Hematopoietic multipotent progenitor cell treated with erythropoietin and hydrocortisone succinate and interleukin-3 and kit ligand, for 4 days (in vitro differentiated cells): ENCODE measurements at places on chromosomes 1 and 21.

DNA sequence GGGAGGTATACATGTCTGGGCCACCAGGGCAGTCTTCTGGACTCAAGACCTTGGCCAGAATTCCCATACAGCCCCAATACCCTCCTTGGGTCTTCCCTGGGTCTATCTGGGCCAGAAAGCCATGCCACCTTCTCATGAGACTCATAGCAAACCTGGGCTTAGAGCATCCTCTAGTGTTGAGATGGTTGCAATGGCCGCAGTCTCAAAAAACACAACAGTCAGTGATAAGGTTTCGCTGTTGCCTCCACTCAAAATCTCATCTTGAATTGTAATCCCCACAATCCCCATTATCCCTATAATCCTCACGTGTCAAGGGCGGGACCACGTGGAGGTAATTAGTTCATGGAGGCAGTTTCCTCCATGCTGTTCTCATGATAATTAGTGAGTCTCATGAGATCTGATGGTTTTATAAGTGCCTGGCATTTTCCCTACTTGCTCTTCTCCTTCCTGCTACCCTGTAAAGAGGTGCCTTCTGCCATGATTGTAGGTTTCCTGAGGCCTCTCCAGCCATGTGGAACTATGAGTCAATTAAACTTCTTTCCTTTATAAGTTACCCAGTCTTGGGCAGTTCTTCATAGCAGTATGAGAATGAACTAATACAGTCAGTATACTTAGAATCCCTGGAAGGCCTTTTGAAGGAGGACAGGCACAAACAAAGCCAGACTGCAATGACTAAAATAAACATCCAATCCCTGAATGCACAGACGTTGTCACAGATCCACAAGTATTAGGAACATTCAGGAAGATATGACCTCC lies 77.0 kb downstream of the CTH start:
- DNase-seq, result peak; percentile 76

DNA sequence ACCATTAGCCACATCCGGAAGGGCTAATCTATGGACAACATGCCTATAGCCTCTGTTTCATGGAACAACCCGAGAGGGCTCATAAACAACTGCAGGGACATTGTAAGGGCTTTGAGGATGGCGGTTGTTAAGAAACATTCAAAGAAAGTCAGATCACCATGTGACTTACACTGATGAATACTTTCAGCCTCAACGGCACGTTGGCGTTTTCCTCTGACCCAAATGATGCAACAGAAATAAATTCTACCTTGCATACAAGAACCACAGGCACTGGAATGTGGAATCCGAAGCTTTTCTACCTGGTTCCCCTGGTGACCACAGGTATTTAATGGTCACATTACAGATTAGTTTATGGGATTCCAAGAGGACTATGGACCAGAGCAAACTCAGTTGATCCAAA lies 107.0 kb downstream of the CLIC6 start:
- no peak for DNase-seq

DNA sequence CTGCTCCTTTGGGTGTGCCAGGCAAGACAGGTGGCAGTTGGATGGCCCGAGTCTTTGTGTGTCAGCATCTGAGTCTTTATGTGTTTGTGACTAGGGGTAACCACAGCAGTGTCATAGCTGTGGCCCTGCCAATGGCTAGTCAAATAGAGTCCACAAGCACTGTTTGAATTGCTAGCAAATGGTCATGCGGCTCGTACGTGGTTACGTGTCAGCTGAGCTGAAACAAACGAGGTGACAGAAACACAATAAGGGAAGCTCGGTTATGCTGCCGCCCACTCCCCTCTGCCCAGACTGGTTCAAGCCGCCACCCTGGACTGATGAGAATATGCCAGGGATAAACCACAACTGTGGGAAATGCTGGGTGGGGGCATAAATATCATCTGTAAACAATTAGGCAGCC lies 174.3 kb upstream of the LMO4 start:
- DNase-seq, result peak; percentile 37

GRCh38 chr1:54403808-54404261 lies 2.4 kb downstream of the SSBP3 start:
- peak; percentile 72 for DNase-seq

DNA sequence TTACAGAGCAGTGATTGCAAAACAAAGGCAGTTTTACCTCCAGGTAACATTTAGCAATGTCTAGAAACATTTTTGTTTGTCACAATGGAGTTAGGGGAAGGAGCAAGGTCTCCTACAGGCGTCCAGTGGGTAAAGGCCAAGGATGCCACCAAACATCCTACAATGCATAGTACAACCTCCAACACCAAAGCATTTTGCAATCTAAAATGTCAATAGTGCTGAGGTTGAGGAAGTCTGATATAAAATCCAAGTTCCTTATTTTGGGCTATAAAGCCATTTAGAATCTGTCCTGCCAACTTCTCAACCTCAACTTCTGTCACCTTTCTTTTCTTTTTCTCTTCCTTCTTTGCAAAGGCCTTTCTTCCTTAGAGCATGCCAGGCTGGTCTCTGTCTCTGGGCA lies 111.2 kb downstream of the FASLG start:
- peak; percentile 57 for DNase-seq

DNA sequence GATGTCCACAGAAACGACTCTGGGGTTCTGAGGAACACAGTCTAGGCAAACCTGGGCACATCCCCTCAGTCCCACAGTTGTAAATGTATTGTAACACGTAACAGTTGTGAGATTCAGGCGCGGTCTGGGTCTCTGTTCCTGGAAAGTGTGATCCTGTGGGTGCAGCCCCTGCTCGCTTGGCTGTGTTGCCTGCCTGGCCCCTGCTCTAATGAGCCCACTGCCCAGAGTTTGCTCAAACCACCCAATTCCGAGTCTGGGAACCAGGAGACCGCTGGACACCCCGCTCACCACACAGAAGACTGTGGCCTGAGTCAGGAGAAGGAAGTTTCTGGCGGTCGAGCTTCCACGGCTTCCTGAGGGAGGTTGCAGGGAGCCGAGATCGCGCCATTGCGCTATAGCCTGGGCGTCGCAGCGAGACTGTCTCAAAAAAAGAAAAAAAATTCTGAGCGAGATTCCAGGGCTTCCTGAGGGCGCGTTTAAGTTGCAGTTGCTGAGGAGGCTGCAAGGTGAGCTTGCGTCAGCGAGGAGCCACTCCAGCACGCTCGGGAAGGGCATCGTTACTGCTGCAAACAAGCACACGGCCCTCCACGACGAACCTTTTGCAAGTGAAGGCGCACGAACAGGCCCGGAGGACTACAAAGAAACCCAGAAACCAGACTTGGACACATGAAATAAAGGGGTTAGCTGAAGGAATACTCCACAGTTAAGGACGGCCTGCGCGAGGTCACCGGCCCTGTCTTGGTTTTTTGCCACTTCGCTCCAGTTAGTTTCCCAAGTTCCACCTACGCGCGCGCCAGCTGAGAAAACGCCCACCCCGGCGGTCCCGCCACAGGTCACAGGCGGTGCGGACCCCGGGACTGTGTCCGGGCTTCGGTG lies 1.1 kb downstream of the C21orf58 start:
- peak; percentile 42 for DNase-seq

DNA sequence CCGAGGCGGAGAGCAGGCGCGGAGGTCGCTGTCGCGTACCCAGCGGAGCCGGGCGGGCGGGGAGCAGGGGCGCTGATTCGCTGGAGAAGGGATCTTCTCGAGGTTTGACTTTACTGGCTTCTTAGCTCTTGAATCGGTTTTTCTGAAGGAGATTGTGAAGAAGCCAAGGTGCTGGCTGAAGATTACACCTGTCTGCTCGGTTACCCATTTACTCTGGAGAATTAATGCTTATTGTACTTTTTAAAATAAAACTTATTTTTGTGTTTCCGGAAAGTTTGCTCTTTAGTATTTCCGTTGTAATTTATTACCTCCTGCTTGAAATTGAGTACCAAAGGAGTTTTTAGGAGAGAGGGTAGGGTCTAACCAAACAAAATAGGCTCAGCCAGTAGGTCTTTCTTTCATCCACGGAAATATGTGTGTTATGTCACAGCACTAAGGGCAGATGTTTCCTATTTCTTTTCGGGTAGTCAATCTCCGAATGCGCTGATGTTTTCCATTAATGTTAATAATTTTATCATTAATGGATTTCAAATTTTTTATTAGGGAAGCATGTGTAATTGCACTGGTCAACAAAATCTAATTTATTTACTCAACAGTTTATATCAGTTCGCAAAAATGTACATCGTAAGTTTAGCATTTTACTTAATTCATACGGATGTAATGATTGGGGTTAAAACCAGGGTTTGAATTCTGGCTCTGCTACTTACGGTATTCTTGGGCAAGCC lies 510 bp upstream of the GNG5 start:
- peak; percentile 20 for DNase-seq

DNA sequence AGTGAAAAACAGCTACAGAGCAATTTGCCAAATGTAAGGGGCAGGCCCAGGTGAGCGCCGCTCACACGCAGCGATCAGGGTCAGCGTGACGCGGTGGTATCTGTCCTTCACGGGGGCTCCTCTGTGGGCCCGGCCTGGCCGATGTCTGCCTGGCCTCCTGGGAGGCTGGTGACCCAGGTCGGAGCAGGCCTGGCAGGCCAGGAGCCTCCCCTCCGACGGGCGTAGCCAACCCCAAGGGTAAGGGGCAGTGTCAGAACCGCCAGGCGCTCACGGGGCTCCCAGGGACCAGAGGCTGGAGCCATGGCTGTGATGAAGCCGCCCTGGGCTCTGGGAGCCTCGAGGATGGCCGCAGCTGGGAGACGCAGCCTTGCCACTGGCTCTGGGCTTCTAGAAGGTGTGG lies 72.1 kb downstream of the MORN1 start:
- DNase-seq, result no peak

DNA sequence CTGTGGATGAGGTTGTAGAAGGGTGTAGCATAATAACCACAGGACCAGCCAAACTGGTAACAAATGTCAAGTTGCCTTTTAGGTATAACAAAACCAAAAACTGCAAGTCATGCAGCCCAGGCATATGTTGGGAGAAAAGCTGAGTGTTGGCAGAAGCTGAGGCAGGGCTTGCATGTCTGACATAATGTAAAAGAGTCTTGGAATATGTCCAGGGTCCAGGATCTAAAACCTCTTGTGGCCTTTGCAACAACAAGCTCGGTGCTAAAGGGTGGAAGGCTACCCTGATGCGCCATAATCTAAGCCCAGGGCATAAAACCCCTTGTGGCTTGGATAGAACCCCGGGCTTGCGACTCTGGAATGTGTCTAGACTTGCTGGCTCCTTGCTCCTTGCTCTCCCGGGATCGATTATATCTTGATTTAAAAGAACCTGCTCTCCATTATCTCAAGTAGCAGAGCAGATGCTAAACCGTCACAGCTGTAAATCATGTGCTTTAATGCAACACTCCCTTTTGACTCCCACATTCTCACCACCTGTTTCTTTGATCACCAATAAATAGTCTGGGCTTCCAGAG lies 26.5 kb upstream of the SLC35A3 start:
- peak; percentile 65 for DNase-seq

DNA sequence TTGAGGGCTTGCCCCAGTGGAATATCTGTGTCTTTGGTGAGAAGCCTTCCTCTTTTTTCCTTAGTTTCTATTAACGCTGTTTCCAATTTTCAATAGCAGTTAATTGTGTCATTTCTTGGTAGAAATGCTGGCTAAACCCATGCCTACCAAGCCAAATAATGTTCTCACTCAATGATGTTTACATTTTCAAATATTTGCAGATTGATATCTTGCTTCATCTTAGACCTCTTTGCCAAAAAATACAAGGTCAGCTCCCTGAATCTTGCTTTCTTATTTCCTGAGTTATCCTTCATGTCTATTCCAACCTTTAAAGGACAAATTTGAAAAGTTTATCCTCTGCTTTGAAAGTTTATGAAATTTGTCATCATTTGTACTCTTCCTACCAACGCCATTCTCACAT lies 5.1 kb downstream of the KCNJ15 start:
- no peak for DNase-seq

GRCh38 chr1:177077734-177078499 lies 86.6 kb downstream of the ASTN1 start:
- no peak for DNase-seq

DNA sequence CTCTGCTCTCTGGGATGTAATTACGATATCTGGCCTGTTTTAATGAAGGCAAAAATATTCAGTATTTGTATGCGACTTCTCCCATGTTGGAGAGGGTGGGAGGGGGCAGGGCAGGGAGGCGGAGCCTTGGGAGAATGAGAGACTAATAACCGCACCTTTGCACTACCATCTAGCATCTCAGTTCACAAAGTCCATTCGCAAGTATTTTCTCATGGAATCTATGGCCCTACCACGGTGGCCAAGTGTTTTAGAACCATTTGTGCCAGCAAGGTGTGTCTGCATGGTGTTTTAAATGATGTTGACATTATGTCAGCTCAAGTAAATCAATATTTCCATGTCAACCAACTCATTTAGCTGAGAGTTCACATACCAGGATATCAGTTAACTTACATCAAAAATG lies 14.3 kb upstream of the BLACAT1 start:
- DNase-seq, result no peak

GRCh38 chr1:116915086-116915661 lies 5.5 kb downstream of the PTGFRN start:
- no peak for DNase-seq

- peak; percentile 65 for DNase-seq
Observed at GRCh38 chr1:154998201-154998780, 4.3 kb upstream of the ZBTB7B start.

GRCh38 chr1:169110236-169110635 lies 3.7 kb downstream of the ATP1B1 start:
- peak; percentile 38 for DNase-seq

GRCh38 chr1:176445402-176445801 lies 17.6 kb upstream of the PAPPA2 start:
- DNase-seq, result no peak

- DNase-seq, result no peak
Observed at GRCh38 chr21:38804030-38804788, 1.5 kb upstream of the ETS2 start.

DNA sequence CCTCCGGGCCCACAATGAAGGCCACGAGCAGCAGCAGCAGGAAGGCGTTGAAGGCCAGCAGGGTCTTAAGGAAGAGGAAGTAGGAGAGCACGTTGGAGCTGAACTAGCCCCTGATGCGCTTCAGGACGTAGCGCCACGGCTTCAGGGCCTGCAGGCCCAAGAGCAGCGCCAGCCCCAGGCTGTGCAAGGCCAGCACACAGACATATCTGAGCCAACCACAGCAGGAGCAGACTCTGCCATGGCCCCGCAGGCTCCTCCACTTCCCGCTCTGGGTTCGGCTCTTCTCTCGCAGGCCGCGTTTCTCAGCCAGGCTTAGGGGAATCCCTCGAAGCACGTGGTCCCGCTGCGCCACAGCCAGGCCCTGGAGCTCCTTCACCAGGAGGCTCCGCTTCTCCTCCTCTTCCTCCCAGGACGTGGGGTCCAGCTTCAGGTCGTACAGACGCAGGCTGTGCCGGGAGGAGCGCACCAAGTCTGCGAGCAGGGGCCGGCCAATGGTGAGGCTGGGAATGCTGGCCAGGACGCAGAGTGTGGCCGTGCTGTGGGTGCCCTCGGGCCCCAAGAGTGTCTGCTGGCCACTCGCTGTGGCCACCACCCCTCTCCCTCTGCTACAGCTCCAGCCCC lies 41.7 kb downstream of the ZNF691 start:
- peak; percentile 35 for DNase-seq

GRCh38 chr21:26845066-26845758 lies at the start of gene ADAMTS1:
Gene ADAMTS1 (minus strand): TSS chr21:26845409. CDS start chr21:26844954, 455 bp downstream.
- DNase-seq, result peak; percentile 71
